NCI-H1105 (cell line): ENCODE measurements at places on chromosomes 1 and 21.

- no peak for DNase-seq
Observed at GRCh38 chr1:215282557-215282956, 200.0 kb downstream of the KCNK2 start.

DNA sequence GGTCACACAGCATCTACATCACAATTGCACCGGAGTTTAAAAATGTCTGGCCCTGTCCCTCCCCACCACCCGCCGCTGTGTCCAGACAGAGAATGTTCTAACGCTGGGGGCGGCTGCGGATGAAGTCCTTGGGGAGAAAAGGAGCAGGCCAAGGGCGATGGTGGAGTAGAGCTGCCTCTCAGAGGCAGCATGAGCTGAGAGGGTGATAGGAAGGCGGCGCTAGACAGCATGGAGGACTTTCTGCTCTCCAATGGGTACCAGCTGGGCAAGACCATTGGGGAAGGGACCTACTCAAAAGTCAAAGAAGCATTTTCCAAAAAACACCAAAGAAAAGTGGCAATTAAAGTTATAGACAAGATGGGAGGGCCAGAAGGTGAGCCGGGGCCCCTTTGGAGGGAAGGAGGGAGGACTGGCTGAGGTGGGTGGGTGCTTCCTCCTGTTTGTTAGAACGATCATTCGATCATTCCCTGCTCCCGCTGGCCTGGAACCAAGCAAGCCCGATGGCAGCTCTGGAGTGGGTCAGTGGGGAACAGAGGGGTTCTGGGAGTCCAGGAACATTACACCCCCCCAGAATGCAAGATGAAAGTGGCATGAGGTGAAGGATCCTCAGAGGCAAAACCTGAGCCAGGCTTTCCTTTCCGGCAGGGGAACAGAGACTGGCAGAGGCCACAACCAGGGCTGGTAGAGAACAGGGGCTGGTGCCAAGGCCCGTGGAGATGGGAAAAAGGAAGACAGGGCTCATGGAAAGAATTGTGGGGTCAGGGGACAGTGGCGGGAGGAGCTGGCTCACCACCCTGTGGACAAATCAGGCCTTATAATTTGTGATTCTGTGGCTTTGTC, at the start of the genes FAM229A and TSSK3:
TSS of gene FAM229A (minus strand) at position 12 of the 840 bp plus-strand sequence. CDS start 394 bp downstream, outside the sequence.
TSS of gene TSSK3 (plus strand) at position 66 of the 840 bp plus-strand sequence. CDS start at position 229, 163 bp downstream.
- DNase-seq: peak; percentile 11

DNA sequence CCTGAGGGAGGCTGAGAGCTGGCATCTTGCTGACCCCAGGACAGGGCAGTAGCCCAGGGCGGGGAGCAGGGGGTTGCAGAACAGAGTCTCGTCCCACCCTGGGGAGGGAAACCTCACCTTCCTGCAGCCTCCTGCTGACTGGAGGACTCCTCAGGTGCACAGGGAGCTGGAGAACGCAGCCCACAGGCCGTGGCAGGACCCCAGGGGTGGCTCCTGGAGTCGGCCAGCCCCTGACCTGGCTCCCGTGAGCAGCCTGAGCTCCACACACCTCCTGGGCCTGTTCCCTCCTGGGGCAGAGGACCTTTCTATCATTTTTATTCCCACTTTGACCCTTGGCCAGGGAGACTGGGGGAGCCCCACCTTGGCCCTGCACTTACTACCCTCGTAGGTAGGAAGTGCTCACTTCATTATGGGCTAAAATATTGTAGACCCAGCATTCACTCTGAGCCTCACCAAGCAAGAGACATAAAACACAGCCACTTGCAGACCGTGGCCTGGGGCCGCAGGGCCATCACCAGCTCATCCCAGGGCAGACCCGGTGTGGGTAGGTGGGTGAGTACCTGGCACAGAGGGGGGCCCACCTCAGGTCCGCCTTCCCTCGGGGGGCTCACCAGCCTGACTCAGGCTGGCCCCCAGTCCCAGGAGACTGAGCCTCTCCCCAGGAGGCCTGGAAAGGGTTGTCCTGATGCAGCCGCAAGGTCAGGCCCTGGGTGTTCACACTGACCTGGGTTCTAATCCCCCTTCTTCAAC, 287.3 kb upstream of the VAMP3 start:
- no peak for DNase-seq

- no peak for DNase-seq
Observed at GRCh38 chr1:71298633-71299032, 217.8 kb upstream of the ZRANB2 start.

DNA sequence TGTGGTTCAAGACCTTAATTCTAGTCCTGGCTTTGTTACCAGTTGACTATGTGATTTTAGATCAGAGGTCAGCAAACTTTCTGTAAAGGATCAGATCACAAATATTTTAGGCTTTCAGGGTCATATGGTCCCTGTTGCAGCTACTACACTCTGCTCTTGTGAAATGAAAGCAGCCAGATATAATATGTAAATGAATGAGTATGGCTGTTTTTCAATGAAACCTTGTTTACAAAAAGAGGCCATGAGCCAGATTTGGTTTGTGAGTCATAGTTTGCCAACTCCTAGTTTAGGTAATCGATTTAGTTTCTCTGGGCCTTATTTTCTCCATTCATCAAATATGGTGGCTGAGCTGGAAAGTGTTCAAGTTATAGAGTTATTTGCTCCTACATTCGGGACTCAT, 346.7 kb downstream of the NUF2 start:
- no peak for DNase-seq

DNA sequence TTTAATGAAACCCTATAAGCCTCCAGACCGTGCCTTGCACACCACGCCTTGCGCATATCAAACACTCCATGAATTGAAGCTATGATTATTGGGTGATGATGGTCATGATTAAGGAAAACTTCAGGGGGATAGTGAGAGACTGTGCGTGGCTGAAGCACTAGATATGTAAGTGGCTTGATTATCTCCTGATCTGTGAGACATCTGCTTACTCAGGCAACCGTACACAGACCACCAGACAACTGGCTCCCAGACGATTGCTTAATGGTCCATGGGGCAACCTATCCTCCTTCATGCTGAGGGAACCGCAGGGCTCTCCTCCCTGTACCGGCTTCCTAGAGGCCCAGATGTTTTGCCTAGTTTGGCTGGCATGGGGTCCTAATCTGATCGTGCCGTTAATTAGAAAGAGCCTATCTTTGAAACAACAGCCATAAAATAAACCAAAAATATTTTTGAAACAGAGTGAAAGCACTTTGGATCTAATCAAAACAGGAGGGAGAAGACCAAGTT, 51.6 kb downstream of the IRF2BP2 start:
- no peak for DNase-seq

DNA sequence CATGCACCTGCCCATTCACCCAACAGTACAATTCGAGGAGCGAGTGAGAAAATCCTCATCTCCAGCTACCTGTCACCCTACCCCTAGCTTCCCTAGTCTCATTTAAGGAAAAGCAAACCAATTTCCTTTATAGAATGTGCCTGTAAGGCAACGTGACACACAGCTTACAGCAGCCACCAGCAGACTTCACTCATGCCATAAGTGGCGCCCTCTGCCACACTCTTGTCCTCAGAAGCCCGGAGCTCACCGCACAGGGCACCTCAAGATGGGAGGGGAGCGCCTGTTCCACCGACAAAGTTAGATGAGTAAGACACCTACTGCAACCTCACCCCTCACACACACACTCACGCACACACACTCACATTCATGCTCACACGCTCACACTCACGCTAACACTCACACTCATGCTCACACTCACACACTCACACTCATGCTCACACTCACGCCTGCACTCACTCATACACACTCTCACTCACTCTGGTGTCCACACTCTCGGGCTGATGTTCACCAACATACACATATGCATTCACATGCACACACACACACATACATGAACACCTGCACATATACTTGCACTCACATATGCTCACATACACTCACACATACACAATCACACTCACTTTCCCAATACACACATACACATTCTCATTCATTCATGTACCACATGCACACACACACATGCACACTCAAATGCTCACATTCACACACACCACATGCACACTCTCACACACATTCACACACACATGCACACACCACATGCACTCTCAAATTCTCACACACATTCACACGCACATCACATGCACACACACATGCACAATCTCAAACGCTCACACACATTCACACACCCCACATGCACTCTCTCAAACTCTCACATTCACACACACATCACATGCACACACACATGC, 170.7 kb downstream of the PSMG1 start:
- DNase-seq: no peak

DNA sequence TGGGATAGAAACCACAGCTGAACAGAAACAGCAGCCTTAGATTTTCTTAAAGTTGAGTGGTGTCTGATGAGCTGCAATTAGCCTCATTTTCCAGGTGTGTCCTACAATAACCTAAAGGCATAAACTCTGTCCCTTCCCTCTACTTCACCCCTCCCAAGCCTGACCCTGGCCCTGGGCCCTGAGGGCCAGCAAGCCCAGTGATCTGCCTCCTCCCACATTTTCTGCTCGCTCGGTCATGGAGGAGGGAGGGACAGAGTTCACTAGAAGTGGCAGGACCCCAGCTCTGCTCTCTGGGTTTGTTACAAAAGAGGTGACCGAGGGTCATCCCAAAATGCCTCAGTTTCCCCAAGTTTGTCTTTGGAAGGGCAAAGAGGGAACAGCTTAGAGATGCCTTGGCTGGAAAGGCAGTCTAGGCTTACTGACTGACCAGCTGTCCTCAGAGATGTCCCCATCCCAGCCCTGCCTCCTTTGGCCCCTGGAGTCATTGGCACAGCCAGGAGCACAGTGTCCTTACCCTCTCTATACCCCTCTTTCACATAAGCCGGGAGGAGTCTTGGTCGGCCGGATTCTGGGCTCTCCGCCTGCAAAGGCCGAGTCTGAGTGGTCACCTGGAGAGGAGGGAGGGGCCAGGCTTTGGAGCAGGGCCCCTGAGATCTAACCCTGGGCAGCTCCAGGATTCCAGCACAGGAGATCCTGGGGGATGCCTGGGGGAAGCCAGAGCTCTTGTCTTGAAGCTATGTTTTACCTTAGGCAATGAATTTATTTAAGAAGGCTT, 172.7 kb downstream of the PTPRU start:
- no peak for DNase-seq

DNA sequence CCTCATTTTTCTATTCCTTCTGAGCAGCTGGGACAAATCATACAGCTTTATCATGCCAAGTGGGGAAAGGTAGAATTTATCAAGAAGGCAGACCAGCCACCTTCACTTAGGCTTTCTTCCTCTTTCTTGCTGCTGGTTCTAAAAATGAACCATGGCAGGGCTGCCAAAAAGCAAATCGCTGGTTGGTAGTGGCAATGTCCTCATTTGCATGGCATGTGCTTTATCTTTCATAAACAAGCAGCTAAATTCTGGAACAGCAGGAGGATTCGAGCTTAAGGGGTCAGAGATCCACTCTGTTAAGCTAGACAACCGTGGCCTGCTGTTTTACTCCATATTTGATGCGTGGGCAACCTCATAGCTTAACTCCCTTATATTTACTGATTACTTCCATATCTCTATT, 91.3 kb downstream of the RPE65 start:
- no peak for DNase-seq

- DNase-seq: peak; percentile 26
Observed at GRCh38 chr1:13808729-13809131, 108.7 kb downstream of the PRDM2 start.
